ENCODE measurements at places on chromosomes 3 and 15.

GRCh38 chr3:183845090-183845489 lies 19.7 kb upstream of the MAP6D1 start:
- DNase-seq, result no peak

GRCh38 chr3:25783661-25784512 lies 644 bp upstream of the NGLY1 start:
- peak; percentile 39 for DNase-seq

GRCh38 chr3:63344661-63345060 lies 66.6 kb downstream of the SYNPR start:
- no peak for DNase-seq

GRCh38 chr3:55564726-55565125 lies 77.6 kb upstream of the WNT5A start:
- no peak for DNase-seq

DNA sequence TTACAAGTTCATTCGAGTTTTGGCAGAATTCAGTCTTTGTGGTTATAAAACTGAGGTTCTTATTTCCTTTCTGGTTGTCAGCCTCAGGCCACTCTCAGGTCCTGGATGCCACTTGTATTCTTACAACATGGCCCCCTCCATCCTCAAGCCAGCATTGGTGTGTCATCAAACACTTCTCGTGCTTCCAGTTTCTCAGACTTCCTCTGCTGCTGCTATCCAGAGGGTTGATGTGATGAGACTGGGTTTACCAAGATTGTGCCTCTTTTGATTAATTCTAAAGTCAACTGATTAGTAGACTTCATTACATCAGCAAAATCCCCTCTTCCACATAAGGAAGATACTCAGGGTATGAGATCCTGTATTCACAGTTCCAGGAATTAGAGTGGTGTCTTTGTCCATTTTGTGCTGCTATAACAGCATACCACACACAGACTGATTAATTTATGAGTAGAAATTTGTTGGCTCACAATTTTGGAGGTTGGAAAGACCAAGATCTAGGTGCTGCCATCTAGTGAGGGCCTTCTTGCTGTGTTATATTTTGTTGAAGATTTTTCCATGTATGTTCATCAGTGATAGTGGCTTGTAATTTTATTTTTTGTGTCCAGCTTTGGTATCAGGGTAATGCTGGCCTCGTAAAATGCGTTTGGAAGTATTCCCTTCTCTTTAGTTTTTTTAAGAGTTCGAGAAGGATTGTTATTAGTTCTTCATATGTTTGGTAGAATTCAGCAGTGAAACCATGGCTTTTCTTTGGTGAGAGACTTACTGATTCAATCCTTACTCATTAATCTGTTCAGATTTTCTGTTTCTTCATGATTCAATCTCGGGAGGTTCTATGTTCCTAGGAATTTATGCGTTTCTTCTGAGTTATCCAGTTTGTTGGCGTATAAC lies 11.1 kb downstream of the LRCH3 start:
- no peak for DNase-seq

- no peak for DNase-seq
Measured at GRCh38 chr3:14274999-14275961, 96.7 kb downstream of the LSM3 start.

DNA sequence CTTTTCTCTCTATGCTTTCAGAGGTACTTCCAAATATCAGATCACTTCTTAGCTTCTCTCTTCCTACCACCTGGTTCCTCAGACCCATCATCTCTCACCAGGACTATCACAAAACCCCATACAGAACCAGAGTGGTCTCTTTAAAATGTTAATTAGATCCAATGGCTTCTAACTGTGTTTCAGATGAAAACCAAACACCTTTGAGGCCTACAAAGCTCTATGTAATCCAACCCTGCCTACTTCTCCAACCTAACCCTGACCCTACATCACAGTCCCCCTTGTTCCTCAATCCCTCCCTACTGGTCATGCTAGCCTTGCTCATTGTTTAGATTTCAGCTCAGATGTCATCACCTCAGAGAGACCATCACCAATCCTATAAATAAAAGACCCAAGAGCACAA lies 34.8 kb downstream of the SUMF1 start:
- DNase-seq, result no peak

- no peak for DNase-seq
Measured at GRCh38 chr3:9198261-9198660, 51.2 kb downstream of the SRGAP3 start.

DNA sequence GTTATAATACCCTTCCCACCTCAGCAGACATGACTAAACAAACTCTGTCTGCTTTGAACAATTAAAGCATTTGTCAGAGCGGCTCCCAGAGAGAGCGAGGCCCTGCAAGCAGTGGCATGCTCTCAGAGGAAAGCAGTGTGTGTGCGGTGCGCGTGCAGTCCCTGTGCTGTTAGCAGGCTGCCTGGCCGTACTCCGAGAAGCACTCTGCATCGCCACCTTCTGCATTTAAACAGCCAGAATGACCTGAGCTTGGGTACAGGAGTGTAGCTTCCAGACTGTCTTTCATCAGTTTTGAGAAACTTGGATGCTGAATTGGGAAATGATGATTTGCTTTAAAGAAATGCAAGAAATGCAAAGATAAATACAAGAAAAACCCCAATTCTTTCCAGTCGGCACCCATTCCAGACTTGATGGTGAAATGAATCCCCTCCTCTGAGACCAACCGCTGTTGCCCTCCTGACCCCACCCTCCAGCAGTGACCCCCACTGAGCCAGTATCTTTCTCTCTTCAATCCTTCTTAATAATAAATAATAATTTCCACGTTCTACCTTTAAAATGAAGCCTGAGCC lies 113.5 kb downstream of the VGLL4 start:
- DNase-seq, result no peak

GRCh38 chr3:55349851-55350250 lies 137.3 kb downstream of the WNT5A start:
- DNase-seq, result no peak

DNA sequence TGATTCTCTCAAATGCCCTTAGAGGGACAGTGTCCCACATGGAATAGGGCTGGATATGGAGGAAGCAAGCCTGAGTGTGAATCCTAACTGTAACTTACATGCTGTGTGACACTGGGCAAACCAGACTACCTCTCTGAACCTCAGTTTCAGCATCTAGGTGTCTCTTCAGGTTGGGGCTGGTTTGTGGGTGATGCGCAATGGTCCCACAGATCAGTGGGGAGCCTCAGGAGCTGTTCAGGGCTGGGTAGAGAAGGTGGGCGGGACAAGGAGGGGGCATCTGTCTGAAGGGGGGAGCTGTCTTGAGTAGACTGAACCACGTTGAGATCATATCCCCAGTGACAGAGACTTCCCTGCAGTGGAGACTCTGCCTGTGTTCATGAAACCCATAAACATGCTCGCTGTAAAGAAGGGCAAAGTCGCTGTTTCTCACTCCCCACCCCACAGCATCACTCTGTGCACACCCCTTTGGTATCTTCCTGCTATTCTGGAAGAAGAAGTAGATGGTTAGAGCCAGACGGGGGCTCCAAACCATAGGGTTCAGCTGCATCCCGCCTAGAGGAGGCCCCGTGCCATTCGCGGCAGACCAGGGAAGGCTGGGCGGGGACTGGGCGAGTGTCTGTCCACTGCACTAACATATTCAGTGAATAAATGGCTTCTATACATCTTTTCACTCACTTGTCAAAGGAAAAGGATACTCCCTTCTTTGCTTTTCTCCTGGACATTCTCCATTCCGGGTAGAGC lies 28.4 kb downstream of the SRPRB start:
- no peak for DNase-seq

DNA sequence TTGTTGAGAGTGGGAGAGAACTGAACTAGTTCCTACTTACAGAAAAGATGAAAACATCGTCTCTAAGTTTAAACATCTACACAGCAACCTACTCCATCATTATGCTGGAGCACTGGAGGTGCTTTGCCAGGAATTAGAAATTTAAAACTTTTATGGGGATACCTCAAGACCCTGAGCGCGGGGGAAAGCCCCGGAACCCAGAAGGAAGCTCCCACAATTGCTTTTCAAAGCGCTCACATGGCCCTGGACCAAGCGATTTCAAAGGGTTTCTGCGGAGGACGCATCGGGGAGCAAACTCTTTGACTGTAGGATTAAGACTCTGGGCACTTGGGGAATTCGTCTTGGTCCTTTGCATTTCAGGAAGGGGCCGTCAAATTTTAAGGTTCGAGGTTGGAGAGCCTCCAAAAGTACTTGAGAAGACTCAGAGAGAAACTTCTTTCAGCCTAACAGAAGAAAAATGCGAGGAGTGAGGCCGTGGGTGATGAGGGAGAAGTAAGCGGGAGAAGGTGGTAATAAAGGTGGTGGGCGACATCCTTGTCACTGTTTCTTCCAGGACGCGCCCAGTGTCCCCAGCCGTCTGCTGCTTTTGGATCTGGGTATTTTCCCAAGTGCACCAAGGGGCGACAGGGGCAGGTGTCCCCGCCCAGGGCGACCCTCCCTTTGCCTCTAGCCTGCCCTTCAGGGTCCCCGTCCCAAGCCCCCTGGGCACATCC lies 591 bp downstream of the PROK2 start:
- no peak for DNase-seq

DNA sequence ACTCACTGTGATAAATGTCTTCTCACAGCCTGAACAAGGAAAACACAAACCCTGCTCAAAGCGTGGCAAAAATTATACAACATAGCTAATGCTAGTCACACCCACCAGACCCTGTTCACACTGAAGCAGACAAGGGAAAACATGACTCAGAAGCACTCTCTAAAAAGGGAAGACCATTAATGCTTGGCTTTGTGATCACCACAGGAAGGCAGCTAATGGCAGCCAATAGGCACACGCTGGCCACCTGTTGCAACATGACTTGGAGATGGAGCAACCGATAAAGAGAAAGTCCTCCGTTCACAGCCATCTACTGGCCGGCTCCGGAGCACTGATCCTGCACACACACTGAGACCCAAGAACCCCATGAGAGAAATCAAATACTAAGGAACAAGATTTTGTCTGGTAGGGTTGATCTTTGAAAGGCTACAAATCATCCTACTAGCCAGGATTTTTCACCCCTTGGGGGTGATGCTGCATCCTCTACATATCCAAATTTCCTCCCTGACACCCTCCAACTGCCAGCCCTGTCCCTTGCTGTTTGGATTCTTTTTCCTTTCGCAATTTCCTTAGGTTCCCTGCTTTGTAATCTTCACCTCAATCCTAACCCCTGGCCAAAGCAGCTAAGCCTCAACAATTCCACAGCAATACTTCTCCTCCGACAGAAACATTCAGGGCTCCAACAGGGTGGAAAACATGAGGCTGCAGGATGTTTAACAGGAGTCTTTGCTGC lies 3.2 kb downstream of the ZXDC start:
- DNase-seq, result no peak

DNA sequence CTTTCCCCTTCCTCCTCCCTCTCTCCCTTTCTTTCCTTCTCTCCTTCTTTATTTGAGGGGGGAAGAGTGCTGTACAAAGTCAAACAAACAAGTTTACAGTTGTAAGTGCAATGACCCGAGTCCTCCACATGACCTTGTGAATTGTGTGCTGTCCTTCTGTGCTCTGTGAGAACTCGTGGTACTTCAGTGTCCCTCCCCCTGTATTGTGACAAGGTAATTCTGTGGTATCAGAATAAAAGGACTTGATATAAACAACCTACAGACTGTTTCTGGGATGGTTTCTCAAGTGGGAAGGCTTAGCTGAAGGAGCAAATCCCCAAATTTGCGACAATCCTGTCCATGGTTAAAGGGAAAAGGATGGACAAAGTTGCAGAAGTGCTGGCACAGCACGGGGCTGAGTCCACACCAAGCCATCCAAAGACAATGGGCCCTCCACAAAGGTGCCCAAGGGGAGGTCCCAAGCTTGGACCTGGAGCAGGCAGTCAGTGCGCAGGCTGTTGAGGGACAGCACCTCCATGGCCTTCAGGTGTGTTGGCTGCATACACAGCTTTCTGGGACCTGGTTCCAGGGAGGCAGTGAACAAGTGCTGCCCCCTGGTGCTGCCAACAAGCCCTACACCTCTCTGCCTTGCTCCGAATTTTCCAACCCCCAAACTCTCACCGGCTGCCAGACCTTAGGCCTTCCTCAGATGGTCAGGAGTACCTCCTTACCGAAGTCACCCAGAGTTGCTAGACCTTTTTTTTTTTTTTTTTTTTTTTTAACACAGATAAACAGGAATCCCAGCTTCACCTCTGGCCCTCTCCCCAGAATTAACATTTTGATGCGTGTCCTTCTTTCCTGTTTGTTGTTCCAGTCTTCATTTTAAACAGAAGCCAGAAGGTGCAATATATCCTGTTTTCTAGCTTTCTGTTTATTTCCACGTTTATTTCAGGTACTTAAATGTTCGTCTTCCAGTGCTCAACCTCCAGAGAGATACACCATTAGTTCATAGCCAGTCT lies 2.6 kb upstream of the APEH start:
- no peak for DNase-seq

- no peak for DNase-seq
Measured at GRCh38 chr15:34644061-34644460, 60.6 kb upstream of the GOLGA8B start.

GRCh38 chr3:193599393-193599792 lies 6.4 kb downstream of the OPA1 start:
- no peak for DNase-seq

- no peak for DNase-seq
Measured at GRCh38 chr3:79368403-79368802, 399.4 kb downstream of the ROBO1 start.

DNA sequence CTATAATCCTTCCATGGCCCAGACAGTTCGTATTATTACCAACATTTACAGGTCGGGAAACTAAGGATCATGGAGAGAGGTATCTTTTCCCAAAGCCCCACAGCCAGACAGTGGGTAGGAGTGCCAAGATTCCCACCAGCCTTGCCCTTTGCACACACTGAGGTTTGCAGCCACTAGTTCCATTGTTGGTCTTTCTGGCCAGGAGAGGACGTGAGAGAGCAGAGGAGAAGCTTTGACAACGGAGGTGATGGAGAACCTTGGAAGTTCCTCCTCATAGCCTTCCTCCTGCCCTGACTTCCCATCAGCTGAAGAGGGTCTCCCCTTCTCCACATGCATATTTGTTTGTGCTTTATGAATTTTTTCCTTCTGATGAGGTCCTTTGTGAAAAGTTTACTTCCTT lies 50.5 kb upstream of the PLCL2 start:
- DNase-seq, result no peak

GRCh38 chr15:31345606-31346366 lies 19.2 kb downstream of the KLF13 start:
- DNase-seq, result no peak

- DNase-seq, result no peak
Measured at GRCh38 chr3:130789782-130790322, 43.2 kb upstream of the PIK3R4 start.
